Stimulated activated CD4-positive, alpha-beta T cell treated with anti-CD3 and anti-CD28 coated beads, Interleukin-12 subunit alpha, Interleukin-12 subunit beta, amount 100 ng/mL, for 4 hours (primary cell): ENCODE measurements at places on chromosomes 3 and 15.

DNA sequence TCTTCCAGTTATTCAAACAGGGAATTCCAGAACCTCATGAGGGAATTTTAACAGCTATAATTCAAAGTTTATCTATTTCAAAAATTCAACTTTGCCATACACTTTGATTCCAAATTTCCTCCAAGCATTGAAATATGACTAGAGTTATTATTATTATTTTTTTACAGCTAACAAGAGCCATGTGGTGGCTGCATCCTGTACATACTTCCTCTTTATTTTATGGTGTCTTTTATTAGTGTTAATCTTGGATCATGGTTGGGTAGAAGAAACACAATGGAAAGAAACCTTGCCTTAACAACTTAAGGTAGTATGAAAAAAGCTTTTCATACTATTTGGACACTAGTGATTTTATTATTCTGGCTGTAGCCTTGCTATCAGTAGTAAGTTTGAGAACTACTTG lies 52.7 kb downstream of the TFG start:
- no peak for DNase-seq

DNA sequence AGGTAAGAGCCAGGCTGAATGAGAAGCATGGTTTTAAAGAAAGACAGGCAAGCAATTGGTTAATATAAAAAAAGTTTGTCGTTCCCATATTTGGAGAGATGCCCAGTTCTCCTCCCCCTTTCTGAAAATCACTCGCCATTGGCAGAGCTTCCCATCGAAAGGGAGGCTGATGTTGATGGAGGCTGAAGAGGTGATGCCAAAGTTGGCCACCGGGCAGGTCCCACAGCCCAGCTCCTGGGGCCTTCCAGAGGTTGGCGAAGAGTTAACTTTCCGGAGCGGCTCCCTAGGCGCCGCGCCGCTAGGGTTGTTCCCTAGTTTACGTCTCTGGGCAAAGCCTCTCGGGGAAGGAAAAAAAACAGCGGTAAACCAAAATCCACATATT lies 793 bp downstream of the PCOLCE2 start:
- DNase-seq, result no peak

GRCh38 chr3:43055393-43055792 lies 50.5 kb downstream of the POMGNT2 start:
- DNase-seq, result no peak

- DNase-seq, result peak; percentile 20
Observed at GRCh38 chr3:9732080-9732739, 675 bp downstream of the BRPF1 start.

DNA sequence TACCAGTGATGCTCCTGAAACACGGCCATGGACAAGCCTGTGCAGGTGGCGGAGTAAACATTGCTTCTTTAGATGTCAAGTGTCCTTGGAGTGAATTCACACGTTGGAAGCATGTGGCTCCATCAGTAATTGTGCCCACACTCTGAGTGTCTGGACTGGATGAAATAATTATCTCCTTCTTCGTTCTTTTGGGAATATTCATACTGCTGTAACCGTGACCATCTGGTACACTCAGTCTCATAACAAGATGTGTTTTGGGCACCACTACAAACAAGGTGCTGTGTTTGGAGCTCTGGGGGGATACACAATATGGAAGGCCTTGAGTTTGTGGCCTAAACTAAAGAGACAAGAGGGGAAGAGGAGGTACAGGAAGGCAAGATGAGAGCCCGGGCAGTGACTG lies 165.6 kb downstream of the APBA2 start:
- DNase-seq, result no peak

- DNase-seq, result no peak
Observed at GRCh38 chr15:85956532-85957275, 123.0 kb upstream of the AGBL1 start.

DNA sequence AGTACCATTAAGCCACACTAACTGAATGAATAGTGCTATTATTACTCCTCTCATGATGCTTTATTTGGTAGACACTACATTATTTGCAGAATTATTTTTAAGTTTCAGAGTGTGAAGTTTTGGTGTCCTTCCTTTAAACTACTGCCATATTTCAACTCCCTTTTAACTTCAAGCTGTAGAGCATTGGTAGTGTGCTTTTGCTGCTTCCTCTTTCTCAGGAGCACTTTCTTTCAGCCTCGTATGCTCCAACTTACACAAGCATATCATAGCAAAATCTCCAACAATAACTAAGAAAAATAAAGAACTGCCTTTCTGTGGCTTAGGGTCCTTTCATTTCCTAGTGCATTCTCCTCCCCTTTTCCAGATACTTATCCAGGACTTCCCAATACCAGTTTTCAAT lies 476.4 kb upstream of the AGTR1 start:
- no peak for DNase-seq

DNA sequence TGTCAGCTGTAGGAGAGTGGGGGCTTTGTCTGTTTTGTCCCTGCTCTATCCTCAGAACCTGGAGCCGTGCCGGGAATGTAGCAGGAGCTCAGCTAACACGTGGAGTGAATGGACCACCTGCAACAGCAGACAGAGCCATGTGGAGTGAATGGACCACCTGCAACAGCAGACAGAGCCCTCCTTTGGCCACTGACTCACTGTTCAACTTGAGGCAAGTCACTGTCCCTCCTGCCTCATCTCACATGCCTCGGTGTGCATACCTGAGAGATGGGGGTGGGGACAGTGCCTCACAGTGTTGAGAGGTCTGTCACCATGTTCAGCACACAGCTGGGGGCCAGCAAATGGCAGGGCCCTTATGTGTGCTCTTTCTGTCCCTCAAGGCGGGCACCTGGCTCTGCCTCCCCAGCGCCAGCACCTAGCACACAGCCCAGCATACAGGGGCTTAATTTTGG lies 27.9 kb downstream of the FEM1B start:
- no peak for DNase-seq

DNA sequence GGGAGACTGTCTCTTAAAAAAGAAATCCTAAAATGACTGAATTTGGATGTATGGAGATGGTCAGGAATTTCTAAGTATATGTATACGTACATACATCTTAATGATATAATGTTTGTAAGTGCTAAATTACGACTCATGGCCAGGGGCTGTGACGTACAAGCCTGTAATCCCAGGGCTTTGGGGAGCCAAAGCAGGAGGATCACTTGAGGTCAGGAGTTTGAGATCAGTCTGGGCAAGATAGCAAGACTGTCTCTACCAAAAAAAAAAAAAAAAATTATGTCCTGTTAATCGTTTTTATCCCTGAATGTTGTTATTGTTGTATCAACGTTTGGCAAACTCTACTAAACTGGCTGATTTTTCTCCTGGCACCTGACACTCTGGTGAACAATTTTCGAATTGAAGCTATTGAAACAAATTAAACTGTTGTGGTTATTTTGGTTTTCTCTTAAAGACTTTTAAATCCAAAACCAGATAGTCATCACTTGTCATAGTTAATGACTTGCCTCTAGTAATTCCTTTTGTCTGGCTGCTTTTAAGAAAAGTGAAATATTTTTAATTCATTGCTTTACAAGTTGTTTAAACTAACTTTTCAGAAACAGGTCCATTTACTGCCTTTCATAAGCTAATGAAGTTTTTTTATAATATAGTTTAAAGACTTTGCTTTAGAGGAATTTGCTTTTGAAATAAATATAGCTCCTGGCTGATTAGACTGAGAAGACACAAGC lies 7.0 kb downstream of the MORF4L1 start:
- DNase-seq, result no peak

GRCh38 chr3:190435618-190436017 lies 14.1 kb downstream of the TMEM207 start:
- DNase-seq, result no peak

- DNase-seq, result no peak
Observed at GRCh38 chr3:138340511-138340910, 7.9 kb upstream of the MRAS start.
